ENCODE measurements at places on chromosomes 5 and 9.

DNA sequence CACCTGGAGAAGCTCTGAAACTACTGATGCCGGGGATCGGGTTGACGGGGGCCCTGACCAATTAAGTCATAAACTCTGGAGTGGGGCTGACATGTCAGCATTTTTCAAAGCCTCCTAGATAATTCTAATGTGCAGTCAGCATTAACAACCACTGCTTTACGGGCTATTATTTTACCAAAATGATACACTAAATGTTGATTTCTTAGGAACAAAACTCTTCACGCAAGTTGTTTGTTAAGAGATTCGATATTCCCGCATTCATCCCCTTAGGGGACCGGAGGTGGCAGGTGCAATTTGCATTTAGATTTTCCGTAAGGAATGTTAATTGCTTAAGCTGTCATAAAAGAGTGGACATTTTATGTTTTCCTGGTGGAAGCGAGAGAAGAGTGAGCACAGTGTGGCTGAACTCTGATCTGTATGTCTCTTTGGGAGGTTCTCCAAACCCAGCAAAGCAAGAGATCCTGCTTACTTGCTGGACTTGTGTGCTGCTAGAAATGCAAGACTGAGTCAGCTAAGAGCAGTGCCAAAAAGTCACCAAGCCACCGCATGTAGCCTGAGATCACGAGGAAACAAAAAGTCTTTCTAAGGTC, 77.6 kb downstream of the UGCG start:
- peak; percentile 38 for DNase-seq
- no peak overlapping the region for H3K4me3 ChIP-seq
- H3K27ac ChIP-seq, result no peak overlapping the region
- H3K36me3 ChIP-seq, result no peaks in the 10 kb centered on the region
- H3K27me3 ChIP-seq, result peaks cover 4% of the 10 kb centered on the region

DNA sequence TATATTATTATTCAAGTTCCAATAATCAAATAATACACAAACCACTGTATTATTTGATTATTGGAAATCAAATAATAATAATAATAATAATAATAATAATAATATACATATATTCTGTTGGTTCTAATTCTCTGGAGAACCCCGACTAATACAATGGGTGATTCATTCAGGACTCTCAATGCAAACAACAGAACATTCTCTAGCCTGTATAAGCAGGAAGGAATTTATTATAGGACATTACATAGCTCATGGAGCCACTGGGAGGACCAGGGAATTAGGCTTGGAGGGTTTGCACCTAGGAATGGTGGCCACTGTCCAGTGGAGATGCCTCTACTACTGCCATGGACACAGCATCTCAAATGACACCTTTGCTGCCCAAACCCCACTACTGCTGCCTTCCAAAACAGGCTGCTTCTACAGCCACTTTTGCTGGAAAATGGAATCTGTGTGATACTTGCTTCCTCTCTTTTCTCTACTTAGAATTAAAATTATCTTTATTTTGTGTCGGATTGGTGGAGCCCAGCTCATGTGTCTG, 25.9 kb downstream of the PTGS1 start:
- no peak overlapping the region for H3K4me3 ChIP-seq
- no peak for DNase-seq
- H3K4me1 ChIP-seq, result no peaks in the 10 kb centered on the region
- no peak overlapping the region for H3K27ac ChIP-seq
- H3K27me3 ChIP-seq, result peaks cover 2% of the 10 kb centered on the region

DNA sequence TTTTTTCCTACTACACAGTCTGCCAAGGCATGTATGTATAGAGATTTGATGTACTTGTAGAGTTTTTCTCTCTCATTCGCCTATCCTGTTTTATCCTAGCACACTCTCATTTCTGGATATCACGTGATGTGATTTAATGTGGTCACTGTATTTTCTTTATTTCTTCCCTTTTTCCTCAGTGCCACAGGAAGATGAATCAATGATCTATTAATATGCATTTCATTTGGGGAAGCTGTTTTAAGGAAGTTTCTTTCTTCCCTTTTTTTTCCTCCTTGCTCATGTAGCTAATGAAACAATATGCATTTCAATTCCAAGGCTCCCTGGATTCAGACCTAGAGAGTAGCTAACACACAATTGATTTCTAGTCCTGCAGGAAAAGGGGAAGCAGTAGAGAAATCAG, 506.3 kb upstream of the WWC1 start:
- H3K4me1 ChIP-seq, result no peaks in the 10 kb centered on the region
- H3K36me3 ChIP-seq, result no peaks in the 10 kb centered on the region
- no peaks in the 10 kb centered on the region for H3K27me3 ChIP-seq

DNA sequence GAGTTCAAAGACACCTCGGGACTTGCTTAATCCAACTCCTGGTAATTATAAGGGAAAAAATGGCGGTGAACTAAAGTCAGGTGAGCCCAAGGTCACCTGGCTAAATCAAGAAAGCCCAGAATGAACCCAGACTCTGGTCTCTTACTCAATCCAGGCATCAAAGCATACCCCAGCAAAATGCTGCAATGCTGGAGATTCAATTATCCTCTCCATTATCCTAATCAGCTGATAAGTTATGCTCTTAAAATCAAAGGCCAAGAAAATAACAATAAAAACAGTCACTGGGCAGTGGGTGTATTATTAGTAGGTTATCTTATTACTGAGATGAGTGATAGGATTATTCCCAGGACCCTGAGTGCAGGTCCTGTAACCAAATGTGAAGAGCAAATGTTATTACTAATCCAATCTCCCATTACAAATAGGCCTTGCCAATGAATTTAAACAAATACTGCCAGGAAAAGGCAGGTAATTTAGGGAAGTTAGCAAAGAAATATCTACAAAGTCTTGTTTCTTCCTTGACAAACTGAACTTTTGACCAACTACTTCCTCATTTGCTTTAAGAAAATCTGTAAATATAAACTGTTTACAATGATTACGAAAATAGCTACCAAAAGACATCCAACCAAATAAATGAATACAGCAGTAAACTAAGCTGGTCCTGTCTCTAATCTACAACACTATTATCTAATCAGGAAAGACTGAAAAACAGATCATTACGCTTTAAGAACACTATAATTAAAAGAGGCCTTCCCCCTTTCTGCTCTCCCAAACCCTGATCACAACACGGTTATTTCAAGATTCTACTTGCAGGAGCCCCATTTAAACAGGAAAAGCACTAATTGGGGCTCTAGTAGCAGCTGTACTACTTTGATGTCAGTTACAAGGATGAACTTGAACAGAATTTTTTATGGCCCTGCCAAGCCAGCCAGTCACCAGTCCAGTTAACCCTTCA, 103.2 kb downstream of the MED27 start:
- no peak for DNase-seq
- H3K27me3 ChIP-seq, result no peaks in the 10 kb centered on the region
- no peak overlapping the region for H3K27ac ChIP-seq
- H3K4me1 ChIP-seq, result peaks cover 16% of the 10 kb centered on the region
- H3K4me3 ChIP-seq, result no peak overlapping the region

- no peaks in the 10 kb centered on the region for H3K27me3 ChIP-seq
- no peaks in the 10 kb centered on the region for H3K4me1 ChIP-seq
- H3K27ac ChIP-seq, result no peak overlapping the region
- no peaks in the 10 kb centered on the region for H3K36me3 ChIP-seq
- DNase-seq, result no peak
- H3K4me3 ChIP-seq, result no peak overlapping the region
Observed at GRCh38 chr9:90813523-90813922, 11.9 kb downstream of the SYK start.

GRCh38 chr5:27129926-27130325, 91.5 kb upstream of the CDH9 start:
- H3K36me3 ChIP-seq, result no peaks in the 10 kb centered on the region
- H3K27me3 ChIP-seq, result no peaks in the 10 kb centered on the region
- H3K4me3 ChIP-seq, result no peak overlapping the region
- H3K27ac ChIP-seq, result no peak overlapping the region
- H3K4me1 ChIP-seq, result no peaks in the 10 kb centered on the region
- no peak for DNase-seq

GRCh38 chr5:113170707-113171106, 194.1 kb downstream of the DCP2 start:
- peaks cover 4% of the 10 kb centered on the region for H3K4me1 ChIP-seq
- H3K27me3 ChIP-seq, result no peaks in the 10 kb centered on the region
- no peak overlapping the region for H3K27ac ChIP-seq
- H3K4me3 ChIP-seq, result no peak overlapping the region
- no peak for DNase-seq

DNA sequence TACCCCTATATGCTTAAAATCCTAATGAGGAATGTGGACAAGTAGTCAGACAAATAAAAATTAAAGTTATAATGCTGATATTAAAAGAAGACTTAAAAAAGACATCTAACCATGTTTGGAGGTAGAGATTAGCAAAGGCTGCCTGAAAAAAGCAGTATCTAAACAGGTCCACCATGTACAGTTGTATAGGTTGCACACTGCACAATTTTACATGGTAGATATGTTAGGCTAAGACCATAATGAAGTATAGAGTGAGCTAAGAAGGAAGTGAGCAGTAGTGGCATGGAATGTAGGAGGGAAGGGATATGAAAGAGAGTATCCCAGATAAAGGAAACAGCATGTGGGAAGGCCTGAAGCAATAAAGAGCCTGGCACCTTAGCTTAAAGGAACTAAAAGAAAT, 51.1 kb downstream of the MAMDC2 start:
- H3K27me3 ChIP-seq, result no peaks in the 10 kb centered on the region
- no peaks in the 10 kb centered on the region for H3K4me1 ChIP-seq
- no peak overlapping the region for H3K4me3 ChIP-seq
- no peak overlapping the region for H3K27ac ChIP-seq
- no peaks in the 10 kb centered on the region for H3K36me3 ChIP-seq
- DNase-seq, result no peak
